ENCODE measurements at places on chromosomes 3 and 15.

DNA sequence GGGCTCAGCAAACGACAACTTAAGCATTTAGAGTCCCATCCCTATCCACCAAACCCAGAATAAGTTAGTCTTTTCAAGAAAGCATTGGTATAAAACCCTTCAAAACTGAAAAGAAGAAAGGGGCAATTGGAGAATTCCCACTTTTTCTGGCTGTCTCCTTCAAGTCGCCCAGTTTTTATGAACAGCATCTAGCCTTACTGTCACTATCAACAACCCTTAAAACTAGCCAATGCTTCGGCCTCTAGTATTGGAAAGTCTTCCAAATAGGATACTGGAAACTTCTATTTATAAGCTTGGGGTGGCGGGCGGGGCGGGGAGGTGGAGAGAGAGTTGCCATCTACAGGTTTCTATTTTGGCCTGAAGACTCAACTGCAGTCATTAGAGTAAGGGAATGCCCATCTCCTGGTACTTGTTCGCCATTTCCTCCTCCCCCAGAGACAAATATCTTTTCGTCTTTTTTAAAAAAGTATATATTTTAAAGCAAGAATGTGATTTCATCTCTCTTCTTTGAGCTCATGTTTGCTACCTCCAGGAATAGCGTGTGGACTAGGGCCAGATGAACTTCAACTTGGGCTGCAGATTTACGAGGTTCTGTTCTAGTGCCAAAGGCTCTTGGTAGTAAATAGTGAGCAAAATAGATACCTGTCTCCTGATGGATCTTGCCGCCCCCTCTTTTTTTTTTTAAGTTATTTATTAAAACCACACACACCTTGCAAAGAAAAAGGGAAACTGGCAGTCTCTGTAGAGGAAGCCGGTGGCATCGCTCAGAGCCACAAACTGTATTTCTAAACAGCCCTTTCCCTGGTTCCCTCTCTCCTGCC is 2.7 kb downstream of the BCL6 start:
- DNase-seq = peak; percentile 67

DNA sequence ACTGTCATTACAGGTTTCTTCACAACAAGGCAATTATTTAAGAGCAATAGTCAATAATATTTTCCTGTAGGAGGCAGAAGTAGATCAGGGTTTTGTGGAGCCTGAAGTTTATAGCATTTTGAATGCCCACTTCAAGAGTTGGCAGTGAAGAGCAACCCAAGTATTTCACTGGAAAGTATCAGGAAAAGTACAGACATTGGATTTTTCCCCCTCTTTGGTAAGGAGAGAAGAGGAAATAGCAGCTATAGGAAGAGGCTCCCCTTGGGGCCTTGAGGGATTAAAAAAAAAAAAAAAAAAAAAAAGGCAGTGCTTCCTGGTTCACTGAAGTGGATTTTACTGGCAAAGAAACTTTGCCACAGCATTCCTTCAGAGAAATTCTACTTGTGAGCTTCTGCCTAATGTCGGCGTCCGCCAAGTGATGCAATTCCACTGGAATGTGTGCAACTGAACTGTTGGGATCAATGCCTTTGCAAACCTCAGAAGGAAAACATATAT is 5.7 kb upstream of the CNTN6 start:
- no peak for DNase-seq

DNA sequence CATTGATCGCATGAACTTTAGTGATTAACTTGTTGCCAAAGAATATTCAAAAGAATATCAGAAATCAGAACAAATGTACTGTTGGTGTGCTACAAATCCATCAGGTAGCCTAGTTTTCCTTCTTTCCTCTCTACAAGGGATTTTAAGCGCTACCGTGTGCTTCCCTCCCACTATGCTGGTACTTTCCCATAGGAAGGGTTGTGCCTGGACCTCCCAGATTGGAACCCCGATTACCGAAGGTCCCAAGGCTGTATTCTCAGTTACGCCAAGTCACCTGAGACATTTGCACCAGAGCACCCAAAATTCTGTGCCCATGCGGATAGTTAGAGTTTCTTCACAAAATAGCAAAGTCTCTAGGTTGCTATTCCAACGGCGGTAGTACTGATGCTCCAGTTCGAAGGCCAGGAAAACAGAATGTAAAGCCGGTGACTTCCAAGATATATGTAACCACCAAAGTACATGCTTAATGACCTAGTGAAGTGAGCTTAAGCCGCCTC is 23.4 kb upstream of the GATM start:
- DNase-seq = no peak

- no peak for DNase-seq
Measured at GRCh38 chr3:188390775-188391443, 237.0 kb downstream of the LPP start.

- DNase-seq = no peak
Measured at GRCh38 chr15:62781081-62781497, 261.5 kb upstream of the TPM1 start.

DNA sequence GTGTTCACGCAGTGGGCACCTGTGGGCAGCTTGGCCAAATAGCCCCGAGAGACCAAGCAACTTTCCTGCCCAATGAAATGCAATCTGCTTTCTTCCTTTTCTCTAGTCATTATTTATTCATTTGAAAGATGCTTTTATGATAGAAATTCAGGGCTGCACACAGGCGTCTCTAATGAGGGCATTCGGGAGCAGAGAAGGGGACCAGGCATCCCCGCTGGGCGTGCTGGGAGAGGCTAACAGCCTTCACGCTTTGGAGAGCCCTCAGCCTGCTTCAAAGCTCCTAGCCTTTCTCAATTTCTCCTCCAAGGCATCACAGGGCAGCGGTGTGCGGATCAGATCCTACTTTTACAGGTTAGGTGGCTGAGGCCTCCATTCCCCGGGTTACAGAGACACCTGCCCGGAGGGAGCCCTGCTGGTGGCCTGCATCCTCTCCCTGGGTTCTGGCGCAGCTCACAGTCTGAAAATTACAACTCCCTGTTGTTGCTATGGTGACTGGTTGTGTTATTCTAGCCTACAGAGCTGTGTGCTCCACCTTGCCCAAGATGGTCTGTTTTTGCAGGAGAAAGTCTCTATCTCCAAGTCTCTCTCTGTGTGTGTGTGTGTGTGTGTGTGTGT is 21.8 kb upstream of the KLF13 start:
- DNase-seq = no peak

DNA sequence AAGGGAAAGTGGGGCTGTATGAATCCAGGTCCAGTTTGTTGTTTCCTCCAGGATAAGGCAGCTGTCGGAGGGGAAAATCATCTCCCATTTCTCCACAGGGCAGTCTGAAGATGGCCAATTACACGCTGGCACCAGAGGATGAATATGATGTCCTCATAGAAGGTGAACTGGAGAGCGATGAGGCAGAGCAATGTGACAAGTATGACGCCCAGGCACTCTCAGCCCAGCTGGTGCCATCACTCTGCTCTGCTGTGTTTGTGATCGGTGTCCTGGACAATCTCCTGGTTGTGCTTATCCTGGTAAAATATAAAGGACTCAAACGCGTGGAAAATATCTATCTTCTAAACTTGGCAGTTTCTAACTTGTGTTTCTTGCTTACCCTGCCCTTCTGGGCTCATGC is 911 bp downstream of the CCRL2 start:
- no peak for DNase-seq

- DNase-seq = no peak
Measured at GRCh38 chr3:156762631-156763185, 63.4 kb upstream of the LEKR1 start.
